ENCODE measurements at places on chromosomes 4 and X.

DNA sequence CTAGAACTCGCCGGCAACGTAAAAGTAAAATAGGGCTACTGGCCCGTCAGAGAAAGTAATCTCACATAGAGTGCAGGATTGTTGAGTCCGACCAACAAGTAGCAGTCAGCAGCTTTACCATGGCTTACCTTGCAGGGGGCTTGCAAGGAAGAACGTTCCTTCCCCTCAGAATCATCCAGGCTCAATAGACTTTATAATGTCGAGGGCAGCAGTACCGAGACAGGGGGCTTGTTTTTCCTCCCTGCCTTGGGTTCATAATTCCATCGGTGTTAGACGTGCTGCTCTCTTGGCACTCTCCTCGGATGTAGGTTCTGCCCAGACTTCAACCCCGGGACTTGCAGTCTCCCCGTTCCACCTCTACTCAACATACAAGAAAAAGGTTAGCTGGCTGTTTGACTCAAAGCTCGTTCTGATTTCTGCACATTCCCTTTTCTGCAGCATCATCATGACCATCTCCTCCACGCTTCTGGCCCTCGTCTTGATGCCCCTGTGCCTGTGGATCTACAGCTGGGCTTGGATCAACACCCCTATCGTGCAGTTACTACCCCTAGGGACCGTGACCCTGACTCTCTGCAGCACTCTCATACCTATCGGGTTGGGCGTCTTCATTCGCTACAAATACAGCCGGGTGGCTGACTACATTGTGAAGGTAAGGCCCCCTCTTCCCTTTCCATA lies 1.5 kb downstream of the SLC10A4 start:
- DNase-seq = no peak

DNA sequence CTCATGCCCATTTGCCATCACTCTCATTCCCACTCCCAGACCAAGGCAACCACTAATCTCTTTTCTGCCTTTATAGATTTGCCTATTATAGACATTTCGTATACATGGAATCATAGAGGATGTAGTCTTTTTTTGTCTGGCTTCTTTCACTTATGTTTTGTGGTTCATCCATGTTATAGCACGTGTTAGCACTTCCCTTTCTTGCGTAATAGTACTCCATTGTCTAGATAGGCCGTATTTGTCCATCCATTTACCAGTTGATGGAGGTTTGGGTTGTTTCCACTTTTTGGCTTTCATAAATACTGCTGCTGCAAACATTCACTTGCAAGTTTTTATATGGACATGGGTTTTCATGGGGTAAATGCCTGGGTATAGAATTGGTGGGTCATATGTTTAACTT lies 48.4 kb downstream of the KIF4A start:
- no peak for DNase-seq

- no peak for DNase-seq
Observed at GRCh38 chr4:72938516-72938915, 131.0 kb downstream of the COX18 start.

DNA sequence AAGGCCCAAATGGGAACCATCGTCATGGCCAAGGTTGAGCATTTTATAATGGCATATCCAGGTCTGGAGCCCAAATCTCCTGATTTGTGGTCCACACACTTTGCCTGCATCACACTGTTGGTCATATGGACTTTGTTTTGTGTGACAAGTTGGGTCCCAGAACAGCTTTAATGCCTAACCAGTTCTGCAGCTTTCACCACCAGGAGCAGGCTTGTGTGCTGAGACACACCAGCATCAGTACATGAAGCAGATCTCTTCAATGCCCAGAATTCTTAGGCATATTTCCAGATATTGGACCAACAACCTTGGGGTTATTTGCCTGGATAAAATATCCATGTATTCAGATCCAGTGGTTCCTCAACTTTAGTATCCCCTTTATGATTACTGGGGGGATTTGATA lies 371.3 kb downstream of the FBXW7 start:
- no peak for DNase-seq

DNA sequence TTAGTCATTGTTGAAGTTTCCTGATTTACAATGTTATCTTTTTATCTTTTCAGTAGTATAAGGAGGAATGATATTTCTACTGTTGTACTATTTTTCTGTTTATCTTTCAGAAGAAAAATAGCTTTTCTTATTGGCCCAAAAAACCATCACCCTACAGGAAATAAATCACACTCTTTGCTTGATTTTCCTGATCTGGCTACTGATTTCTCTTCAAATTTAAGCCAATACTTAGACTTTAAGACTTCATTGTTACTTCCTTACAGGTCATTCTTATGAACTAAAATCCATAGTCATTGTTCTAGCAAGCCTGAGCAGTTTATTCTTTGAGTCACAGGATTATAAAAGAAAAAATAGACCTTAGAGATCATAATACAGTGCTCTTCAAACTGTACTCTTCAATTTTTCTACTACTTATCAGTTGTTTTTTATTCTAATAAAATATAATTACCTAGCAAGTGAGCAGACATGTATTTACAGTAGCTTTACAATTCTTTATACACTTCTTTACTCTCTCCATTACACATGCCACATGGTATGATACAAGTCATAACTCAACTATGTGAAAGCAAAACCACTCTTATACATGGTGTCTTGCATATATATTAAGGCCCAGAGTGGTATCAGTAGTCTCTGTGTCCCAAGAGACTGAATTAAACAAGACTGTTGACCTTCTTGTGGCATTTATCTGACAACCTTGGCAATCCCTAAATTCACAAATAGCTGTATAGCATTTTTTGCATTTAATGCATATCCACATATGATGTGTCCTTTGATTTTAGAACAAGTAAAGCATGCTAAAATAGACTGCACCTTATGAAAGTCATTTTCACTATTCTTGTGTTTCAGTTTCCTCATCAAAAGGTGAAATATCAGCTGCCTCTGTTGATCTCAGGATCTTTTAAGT lies 47.9 kb downstream of the TET2 start:
- DNase-seq = no peak

DNA sequence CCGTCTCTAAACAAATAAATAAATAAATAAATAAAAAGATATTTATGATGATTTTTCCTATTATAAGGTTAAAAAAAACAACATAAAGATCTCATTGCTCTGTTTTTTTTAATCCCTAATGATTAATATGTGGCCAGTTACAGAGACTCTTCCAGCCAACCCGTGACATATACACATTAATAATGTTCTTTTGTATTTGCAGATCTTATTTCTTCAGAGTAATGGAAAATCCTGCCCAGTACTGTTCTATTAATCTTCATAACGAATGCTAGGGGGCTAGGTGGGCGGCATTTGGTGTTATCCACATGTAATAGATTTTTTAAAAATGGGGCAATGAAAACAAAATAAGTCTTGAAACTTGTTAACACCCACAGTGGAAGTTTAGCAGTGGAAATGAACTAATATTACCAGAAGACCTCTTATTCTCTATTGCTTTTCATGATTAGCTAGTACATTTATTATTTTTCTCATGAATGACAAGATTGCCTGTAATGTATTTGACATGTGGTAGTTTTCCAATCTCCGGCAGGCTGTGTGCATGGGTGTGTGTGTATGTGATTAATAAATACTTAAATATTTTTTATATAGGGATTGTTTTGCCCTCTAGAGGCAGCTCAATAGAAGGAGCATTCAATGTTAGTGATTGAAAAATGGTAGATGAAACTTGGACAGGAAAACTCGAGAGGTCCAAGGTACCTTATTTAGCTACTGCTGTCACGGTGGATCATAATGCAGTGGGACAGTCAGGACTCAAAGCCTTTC lies 457.4 kb downstream of the IL1RAPL1 start:
- no peak for DNase-seq

DNA sequence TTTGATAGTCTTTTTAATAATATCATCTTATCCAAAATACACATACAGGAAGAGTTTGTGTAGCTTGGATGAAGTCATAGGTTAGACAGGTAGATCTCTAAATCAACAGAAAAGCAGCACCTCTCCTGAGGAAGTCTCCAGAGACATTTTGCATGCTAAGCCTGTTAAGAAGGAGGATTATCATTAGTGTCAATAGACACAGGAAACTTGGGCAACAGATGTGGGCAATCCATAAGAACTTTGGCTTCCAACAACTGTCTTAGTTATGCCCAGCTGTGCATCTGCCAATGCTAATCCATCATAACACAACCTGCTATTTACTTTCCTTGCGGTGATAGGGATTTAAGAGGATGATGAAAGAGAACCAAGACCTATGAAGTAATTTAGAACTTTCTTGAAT lies 1052.6 kb downstream of the RPA4 start:
- no peak for DNase-seq

DNA sequence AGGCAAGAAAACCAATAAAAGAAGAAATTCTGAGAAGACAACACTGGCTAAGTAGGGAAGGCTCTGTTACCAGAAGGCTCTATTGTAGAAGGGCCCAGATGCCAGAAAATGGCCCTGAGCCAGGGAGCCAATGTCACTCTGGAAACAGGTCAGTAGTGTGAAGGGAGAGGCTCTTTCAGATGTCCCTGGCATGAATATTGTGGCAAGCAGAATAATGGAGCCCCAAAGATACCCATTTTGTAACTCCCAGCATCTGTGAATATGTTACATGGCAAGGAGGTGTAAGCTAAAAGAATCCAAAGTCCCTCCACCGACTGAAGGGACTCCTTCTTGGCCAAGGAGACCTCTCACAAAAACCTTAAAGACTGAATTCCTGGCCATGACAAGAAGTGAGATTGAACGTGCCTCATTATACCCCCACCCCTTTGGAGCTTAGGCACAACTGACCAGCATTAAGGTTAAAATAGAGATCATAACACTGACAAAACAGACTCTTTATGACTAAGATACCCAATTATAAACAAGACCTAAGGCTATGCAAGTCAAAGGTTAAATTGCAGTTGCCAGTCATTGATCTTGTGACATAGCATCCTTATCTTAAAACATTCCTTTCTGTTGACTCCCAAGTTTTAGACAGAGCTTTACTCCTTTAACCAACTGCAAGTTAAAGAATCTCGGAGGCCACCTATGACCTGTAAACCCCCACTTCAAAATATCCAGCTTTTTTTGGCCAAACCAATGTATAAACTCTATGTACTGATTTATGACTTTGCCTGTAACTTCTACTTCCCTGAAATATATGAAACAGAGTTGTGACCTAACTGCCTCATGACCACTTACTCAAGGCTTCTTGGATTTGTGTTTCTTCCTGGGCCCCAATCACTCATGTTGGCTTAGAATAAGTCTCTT lies 42.2 kb upstream of the SMIM10 start:
- DNase-seq = no peak

- DNase-seq = no peak
Observed at GRCh38 chr4:104146048-104146447, 348.6 kb downstream of the CXXC4 start.

DNA sequence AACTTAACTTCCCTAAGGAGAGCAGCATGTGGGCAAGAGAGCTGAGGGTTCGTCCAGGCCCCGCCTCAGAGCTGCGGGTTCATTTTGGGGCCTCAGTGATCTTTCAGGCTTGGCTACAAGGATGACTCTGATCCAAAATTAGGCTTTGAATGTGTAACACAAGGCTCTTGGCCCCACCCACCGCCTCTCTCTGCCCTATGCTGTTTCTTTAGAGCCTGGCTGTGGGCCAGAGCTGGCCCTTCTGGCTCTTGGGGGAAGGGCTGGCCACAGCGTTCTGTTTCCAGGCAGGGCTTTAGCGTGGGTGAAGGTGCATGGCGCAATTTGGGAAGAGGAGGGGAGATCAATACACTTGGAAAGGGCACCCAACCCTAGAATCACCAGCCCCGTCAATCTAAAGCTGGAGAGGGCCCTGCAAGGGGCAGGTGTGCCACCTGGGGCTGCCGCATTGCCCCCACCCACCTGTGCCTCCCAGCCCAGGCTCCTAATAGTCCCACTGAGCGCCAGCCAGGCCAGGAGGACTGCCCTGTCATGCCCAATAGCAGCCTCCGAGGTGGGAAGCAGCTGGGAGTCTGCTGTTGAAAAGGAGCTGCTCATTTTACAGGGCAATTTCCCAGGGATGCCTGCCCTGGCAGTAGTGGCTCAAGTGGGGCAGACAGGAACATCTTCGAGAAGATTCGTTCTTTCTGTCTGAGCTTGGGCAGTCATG lies 84.5 kb upstream of the MAML3 start:
- no peak for DNase-seq

DNA sequence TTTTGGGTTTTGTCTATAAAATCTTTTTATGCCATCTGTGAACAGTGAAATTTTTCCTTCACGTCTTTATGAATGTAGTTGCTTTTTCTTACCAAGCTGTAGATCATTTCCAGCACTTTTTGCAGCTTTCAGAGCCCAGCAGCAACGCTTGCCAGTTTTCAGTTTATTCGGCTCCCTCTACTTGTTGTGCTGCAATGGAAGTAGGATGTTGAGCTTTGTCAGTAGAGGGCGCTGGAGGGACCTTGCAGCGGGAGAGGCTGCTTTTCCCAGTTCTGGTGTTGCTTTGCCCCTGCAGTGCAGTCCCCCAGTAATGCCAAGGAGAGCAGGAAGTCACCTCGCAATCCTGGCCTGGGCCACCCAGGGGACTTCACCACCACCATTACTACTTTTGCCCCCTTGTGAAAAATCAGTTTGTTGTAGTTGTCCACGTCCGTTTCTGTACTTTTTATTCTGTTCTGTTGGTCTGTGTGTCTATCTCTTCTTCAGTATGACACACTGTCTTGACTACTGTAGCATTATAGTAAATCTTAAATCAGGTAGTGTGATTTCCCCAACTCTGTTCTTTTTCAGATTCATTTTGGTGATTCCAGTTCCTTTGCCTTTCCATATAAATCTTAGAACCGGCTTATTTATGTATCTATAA lies 21.8 kb downstream of the CMC4 start:
- peak; percentile 46 for DNase-seq

DNA sequence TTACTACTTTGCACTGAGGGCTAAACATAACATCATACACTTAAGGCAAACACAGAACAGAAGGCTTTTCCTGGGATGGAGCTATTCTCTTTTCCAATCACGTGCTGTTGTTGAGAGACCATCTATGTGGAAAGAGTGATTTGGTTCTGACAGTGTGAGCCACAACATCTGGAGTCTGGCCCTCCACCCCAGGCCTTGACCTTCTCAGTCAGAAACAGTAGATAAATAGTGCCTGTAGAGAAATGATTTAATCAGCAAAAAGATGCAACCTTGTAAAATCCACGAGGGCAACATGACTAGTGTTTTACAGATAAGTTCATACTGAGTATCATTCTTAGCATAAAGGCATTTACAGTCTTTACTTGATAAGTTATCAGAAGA lies 10.8 kb upstream of the SFRP2 start:
- DNase-seq = no peak

GRCh38 chrX:97284531-97284930 lies 400.8 kb downstream of the RPA4 start:
- DNase-seq = no peak
